Stimulated activated CD4-positive, alpha-beta T cell treated with anti-CD3 and anti-CD28 coated beads, Interleukin-1b, Interleukin-23, amount 100 ng/mL, for 1 hour (primary cell): ENCODE measurements at places on chromosomes 4 and X.

GRCh38 chr4:96630839-96631238, 790.9 kb downstream of the PDHA2 start:
- DNase-seq: no peak

DNA sequence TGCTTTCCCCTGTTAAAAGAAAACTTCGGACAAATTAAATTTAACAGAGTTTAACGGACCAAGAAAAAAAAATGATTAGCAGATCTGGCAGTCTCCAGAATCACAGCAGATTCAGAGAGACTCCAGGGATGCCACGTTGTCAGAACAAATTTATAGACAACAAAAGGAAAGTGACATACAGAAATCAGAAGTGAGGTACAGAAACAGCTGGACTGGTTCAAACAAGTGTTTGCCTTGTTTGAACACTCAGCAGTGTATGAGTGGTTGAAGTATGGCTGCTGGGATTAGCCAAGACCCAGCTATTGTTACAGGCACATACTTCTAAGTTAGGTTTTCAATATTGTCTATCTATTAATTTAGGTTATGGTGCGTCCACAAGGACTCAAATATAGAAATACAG, 19.1 kb downstream of the PIR start:
- no peak for DNase-seq

DNA sequence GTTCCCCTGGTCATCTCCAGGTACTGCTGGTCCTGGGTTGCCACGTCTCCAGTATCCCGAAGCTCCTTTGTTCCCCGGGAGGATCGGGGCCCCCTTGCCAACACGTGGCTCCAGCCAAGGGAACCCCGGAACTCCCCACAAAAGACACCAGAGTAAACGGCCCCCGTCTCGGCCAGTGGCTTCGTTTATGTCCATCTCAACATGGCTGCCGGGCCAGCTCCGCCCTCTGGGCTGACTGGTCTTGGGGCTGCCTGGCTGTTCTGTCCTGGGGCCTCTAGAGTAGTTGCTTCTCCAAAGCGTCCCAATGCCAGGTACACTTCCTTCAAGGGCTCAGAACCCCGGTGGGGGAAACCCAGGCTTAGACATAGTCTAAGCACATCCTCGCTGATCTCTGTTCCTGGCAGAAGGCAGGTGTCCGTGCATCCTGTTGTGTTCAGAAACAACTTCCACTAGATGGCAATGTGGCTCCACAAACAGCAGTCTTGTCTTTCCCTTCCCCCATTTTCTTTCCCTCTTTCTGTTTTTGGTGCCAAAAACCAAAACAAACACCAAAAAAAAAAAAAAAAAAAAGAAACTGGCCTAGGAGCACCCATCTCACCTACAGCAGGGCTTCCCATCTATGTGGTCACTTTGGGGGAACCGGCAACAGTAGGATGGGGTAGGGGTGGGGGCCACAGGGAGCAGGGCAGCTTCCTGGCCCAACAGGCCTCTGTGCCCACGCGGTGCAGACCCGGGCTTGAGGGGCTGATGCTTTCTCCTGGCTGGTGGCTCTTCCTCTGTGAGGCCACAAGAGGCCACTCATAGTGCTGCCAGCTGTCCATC, 35.3 kb downstream of the NBDY start:
- no peak for DNase-seq

- DNase-seq: no peak
These were observed 284.5 kb downstream of the GASK1B start for GRCh38 chr4:157888281-157888680.

DNA sequence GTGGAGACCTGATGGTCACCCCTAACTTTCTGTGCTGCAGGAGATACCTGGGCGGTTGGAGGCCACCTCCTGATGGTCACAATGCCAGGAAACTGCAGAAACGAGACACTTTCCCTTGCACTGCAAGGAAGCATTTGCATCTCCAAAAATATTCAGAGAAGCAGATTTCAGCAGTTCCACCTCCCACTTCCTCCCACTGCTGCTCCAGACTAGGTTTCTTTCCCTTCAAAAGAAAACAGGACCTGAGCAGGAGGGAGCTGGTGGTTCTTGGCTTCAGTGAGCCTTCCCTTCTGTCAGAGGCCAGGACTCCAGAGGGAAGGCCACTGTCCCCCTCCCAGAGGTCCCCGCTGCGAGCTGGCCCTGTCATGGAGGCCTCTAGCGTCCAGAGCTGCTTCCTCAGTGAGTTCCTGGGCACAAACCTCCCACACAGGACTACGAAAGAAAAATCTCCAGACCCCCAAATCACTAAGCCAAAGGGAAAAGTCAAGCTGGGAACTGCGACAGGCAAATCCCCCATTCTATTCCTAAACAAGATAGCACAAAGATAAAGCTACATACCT, 35.9 kb downstream of the GPM6B start:
- no peak for DNase-seq

GRCh38 chr4:98470831-98471230, 187.6 kb downstream of the TSPAN5 start:
- no peak for DNase-seq

DNA sequence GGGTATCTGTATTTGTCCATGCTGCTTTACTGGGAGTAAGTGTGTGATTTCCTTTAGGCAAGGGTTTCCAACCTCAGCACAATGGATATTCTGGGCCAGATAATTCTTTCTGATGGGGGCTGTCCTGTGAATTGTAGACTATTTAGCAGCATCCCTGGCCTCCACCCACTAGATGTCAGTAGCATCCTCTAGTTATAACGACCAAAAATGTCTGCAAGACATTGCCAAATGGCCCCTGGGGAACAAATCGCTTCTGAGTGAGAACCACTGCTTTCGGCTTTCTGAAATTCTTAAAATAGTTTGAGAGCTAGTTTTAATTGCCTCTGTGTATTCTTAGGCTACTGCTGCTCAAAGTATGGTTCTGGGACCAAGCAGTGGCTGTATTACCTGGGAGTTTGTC, 81.2 kb upstream of the GPM6B start:
- no peak for DNase-seq

DNA sequence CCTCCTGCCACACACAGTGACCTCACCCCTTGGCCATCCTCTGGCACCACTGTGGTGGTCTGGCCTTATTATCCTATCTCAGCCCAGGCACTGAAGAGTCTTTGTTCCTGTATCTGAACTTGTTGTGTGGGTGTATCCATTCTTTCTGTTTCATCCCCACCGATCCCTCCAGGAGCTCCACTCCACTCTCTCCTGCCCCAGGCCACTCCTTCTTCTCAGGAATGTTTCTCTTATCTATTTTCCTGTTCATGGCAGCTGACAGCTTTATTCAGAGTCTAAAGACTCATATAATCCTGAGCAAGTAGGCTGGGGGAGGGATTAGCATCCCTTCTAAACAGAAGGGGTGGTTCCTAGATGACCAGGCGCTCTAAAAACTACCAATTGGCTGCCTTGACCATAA, 150.0 kb downstream of the ANAPC10 start:
- DNase-seq: no peak

DNA sequence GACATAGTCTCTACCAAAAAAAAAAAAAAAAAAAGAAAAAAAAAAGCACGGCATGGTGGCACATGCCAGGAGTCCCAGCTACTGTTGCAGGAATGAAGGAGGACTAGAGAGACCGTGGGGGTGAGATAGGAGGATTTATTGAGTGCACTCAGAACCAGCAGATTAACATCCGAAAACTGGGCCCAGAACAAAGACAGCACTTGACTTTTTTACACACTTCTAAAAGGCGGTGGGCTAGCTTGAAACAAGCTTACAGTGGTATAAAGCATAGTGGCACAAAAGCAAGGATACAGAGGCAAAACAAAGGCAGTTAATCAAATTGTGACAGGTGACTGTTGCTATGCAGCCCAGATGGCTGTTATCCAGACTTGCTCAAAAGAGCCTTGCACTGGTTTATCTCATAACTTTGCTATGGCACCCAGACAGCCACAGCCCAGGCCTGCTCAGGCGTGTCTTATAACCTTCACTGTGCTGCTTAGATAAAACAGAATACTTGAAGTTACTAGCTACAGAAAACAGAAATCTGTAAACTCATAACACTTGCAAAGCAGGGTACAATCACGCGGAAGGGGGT, 9.9 kb upstream of the PI4K2B start:
- DNase-seq: no peak

- DNase-seq: no peak
These were observed 401 bp downstream of the SOWAHD start for GRCh38 chrX:119758731-119759247.

DNA sequence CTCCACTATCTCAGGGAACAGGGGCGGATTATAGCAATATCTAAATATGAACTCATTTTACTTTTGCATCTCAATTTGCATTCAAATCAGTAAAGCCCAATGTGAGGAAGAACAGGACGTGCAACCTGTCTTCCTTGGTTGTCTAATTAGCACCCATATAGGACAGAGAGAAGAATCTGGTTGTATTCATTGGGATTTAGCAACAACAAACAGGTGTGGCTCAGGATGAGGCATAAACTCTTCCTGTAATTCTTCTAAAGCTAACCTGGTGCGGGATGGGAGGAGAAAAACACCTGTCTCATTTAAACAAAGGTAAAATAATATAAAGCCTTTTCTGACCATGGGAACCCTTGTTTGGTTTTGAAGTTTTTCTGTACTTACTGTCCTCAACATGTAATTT, 22.2 kb downstream of the TMPRSS11A start:
- no peak for DNase-seq

- no peak for DNase-seq
These were observed 293.5 kb downstream of the OPHN1 start for GRCh38 chrX:68139791-68140190.

GRCh38 chr4:11049001-11049400, 364.4 kb upstream of the CLNK start:
- DNase-seq: no peak

GRCh38 chr4:152696764-152697261, 17.0 kb upstream of the TMEM154 start:
- no peak for DNase-seq

- no peak for DNase-seq
These were observed 390.1 kb downstream of the PDGFC start for GRCh38 chr4:156581282-156582063.

DNA sequence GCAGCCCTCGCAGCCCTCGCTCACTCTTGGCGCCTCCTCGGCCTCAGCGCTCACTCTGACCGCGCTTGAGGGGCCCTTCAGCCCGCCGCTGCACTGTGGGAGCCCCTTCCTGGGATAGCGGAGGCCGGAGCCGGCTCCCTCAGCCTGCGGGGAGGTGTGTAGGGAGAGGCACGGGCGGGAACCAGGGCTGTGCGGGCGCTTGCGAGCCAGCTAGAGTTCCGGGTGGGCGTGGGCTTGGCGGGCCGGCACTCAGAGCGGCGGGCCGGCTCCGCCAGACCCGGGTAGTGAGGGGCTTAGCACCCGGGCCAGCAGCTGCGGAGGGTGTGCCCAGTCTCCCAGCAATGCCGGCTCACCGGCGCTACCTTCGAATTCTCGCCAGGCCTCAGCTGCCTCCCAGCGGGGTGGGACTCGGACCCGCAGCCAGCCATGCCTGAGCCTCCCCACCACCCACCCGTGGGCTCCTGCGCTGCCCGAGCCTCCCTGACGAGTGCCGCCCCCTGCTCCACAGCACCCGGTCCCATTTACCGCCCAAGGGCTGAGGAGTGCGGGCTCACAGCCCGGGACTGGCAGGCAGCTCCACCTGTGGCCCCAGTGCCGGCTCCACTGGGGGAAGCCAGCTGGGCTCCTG, 1.4 kb upstream of the AADAT start:
- no peak for DNase-seq

GRCh38 chrX:136106920-136107528, 40.3 kb upstream of the FHL1 start:
- no peak for DNase-seq

DNA sequence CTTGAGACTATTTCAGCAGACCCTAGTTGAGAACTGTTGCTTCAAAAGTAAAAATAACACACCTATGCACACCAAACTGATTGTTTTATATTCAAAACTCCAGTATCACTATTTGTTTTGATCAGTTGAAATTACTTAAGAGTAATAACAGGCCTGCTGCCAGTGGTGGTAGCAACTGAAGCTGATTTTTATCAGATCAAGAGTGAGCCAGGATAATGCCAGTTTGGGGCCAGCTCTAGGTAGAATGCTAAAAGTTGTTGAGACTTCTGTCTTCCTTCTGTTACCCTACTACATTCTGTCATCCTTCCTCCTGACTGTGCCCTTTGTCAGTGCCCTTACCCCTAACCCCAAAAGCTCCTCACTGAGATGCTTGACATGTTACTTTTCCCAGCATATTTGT, 228.7 kb upstream of the SPRY1 start:
- DNase-seq: no peak

DNA sequence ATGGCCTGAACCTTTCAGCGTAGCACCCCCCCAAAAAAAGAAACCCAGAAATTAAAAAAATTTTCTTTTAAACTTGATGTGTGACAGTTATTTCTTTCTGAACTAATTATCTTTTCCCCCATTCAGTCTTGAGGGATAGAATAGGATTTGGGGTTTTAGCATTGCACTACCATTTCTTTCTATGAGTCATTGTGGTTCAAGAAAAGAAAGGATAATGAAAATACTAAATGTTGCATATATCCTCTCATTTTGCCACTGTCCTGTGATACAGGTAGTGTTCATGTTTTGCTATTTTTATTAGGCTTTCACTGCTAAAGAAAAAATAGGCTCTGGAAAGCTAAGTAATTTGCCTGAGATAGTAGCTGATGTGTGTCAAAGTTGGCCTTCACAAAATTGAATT, 39.4 kb upstream of the DCK start:
- DNase-seq: no peak

- no peak for DNase-seq
These were observed 45.4 kb downstream of the CEP135 start for GRCh38 chr4:55993994-55994663.

DNA sequence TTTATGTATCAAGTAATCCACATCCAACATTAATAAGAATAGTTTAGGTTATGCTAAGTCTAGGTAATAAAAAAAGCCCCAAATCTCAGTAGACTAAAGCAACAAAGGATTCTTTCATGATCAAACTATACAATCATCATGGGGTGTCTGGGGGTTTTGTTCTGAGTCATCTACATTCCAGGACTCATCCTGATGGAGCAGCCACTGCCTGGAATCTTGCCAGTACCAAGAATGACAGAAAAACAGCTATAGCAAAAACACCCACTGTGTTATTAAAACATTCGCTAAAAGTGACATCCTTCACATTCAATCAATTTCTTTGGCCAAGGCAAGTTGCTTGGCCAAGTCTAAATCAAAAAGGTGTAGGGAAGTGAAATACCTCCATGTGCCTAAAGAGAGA, 3.9 kb upstream of the ARHGEF38 start:
- DNase-seq: no peak

- DNase-seq: no peak
These were observed 123.2 kb upstream of the SCML1 start for GRCh38 chrX:17613979-17614588.

GRCh38 chr4:108037884-108038283, 48.2 kb downstream of the HADH start:
- no peak for DNase-seq

DNA sequence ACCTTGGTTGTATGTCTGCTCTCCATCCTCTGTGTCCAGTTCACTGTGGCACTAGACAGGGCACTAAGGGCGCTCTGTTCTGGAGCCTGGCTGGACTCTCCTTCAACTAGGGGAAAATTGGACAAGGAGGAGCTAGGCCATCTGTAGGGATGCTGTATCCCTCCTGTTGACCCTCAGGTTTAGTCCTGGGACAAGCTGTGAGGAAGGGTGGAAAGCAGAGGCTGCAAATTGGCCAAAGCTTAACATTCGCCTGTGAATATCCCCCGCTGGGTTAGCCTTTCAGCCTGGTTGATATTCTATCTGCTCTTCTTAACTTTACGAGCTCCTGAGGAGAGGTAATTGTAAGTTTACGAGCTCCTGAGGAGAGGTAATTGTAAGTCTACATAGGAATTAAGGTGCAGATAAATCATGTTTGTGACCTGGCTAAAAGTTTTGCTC, 64.4 kb upstream of the ENPEP start:
- no peak for DNase-seq

- DNase-seq: no peak
These were observed 34.3 kb downstream of the IRF2 start for GRCh38 chr4:184439856-184440594.

GRCh38 chrX:123993904-123994635, 32.6 kb downstream of the STAG2 start:
- DNase-seq: no peak
